ENCODE measurements at places on chromosomes 11 and 22.

- no peak for DNase-seq
These were observed 42.3 kb downstream of the PLAAT5 start for GRCh38 chr11:63448646-63449045.

- no peak for DNase-seq
These were observed 81.4 kb upstream of the THY1 start for GRCh38 chr11:119504371-119504770.

DNA sequence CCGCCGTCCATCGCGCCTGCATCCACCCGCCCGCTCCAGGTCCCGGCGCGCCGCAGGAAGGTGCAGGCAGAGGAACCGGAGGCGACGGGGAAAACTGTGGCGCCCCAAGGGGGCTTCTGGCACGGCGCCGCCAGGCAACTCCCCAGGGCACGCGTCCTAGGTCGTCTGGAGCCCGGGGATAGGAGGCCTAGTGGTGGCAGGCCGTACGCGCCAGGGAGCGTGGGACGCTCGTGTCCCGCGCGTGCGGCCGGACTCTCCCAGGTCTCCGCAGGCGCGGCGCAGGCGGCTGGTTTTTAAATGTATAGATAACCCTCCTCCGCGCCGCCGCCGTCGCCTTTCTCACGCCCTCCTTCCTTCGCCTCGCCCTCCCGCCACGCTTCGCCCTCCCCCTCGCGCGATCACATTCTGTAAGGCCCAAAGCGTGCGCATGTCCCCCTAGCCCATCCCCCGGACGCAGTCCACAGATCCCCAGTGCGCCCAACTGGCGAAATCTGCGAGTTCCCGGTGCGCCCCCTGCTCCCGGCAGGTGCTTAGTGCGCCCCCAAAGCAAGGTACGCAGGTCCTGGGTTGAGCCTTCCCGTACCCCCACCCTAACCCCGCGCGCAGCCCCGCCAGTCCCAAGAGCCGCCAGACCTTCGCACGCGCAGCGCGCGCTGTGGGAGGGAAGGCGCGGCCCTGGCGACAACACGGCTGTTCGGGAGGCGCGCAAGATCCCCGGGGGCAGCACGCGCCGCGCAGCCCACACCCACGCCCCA is at the start of gene ASCL2:
Gene ASCL2, minus strand, starts transcription at position 267 of the 755 bp plus-strand sequence. Its CDS starts 256 bp downstream, at position 11.
- no peak for DNase-seq

DNA sequence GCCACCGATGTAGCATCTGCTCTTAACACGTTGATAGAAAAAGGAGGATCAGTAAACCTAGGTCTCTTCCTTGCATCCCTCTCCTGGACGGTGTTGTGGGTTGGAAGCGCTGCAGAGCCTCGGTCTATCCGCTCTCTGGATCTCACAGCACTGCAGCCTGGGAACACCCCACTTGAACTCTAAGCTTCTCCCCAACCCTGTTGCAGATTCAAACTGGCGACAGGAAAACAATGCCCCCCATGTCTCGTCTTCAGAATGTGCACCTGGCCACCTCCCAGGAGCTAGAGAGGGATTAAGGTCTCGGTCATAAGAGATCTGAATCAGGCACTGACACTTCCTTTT is 454 bp downstream of the TMEM218 start:
- DNase-seq: no peak
